ENCODE measurements at places on chromosomes 1 and 21. TPM values are rescaled to one million over a fixed set of nuclear protein-coding genes. Genes with fewer than 3 reads are reported as not detected.

MAP1LC3C gene
- total RNA-seq: 0.34 TPM

RAP1GAP gene
- 16.4 TPM for total RNA-seq

GRIK3 gene
- total RNA-seq: 0.85 TPM

PRR9 gene
- total RNA-seq: not detected

NFIA gene
- total RNA-seq: 94.1 TPM

KRTAP11-1 gene
- not detected for total RNA-seq

CFAP107 gene
- not detected for total RNA-seq
